Renal cortex interstitium (tissue), 15 donors: ENCODE measurements at places on chromosomes 4 and X. TPM values are rescaled to one million over a fixed set of nuclear protein-coding genes. Genes with fewer than 3 reads are reported as not detected.

MTNR1A gene
- 2.0 TPM for polyA plus RNA-seq

GRCh38 chr4:76364763-76365162 is 56.2 kb downstream of the CCDC158 start:
- no peak for DNase-seq

DNA sequence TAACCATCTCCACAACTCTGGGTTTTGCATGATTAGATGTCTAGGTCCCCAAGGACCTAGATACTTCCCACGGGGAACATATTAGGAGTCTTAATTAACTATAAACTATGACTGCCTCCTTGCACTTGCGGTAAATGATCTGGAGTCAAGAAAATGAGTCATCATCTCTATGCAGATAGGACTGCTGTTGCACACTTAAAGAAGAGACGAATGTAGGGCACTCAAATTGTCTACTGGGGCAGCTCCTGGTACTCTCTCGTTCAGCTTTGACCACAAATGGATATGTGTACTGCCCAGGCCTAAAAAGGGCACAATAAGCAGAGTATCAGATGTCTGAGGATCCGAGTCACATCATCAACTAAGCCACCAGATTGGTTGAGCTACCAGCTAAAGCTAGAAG is 1783.4 kb upstream of the AGA start:
- DNase-seq: no peak

GRCh38 chrX:54484666-54485065 is 11.4 kb downstream of the FGD1 start:
- DNase-seq: no peak

GRCh38 chr4:108830509-108831244 is 67.8 kb upstream of the ETNPPL start:
- peak; percentile 64 for DNase-seq

FAM9B gene
- polyA plus RNA-seq: 0.18 TPM

SORCS2 gene
- polyA plus RNA-seq: 13.3 TPM

DNA sequence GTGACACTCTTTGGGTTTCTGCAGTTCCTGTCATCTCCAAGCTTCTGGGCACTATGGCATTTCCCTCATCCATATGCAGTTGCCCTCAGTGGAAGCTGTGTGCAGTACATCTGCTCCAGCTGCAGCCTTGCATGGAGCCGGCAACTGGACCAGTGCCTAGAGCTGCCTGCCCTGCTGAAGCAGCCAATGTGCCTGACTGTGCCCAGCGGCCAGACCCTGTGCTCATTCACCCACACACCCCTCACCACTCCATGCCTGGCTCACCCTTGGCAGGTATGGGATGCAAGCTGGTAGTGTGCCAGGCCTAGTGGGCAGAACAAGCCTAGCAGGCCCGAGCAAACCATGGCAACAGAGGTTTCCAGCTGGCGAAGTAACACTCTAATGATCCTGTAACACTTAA is 370.8 kb downstream of the FSTL5 start:
- no peak for DNase-seq

RASL11B gene
- polyA plus RNA-seq: 37.6 TPM

DNA sequence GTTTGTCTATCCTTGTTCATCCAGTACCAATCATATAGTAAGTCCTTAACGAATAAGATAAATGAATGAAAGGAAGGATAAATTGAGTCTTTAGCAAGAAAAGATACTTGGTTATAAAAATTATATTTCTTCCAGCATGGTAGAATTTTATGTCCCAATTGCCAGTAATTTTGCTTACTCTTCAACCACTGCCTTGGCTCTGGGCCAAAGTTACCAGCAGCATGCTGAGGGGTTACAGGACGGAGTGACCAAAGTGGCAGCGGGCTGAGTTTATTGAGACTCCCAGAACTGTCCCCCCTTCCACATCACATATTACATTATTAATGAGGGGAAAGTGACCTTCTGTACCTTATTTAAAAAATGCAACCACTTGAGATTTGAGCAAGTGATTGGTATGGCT is 121.7 kb downstream of the RASGEF1B start:
- DNase-seq: no peak

GRCh38 chrX:37603938-37604409 is 32.5 kb downstream of the LANCL3 start:
- DNase-seq: no peak

ETDB gene
- polyA plus RNA-seq: not detected

UNC5C gene
- polyA plus RNA-seq: 41.3 TPM

DNA sequence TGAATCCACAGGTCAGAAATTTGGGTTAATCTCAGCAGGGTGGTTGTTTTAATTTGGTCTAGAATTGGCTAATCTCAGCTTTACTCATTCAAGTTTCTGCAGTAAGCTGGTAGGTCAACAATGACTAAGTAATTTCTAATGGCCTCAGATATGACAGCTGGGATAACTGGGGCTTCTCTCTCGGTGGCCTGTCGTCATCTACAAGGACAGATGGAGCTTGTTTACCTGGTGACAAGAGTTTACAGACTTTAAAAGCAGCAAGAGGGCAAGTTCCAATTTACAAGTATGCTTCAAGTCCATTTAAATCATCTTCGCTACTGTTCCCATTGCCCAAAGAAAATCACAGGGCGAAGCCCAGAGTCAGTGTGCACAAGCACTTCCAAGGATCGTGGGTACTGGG is 453.9 kb downstream of the PDHA2 start:
- no peak for DNase-seq

DNA sequence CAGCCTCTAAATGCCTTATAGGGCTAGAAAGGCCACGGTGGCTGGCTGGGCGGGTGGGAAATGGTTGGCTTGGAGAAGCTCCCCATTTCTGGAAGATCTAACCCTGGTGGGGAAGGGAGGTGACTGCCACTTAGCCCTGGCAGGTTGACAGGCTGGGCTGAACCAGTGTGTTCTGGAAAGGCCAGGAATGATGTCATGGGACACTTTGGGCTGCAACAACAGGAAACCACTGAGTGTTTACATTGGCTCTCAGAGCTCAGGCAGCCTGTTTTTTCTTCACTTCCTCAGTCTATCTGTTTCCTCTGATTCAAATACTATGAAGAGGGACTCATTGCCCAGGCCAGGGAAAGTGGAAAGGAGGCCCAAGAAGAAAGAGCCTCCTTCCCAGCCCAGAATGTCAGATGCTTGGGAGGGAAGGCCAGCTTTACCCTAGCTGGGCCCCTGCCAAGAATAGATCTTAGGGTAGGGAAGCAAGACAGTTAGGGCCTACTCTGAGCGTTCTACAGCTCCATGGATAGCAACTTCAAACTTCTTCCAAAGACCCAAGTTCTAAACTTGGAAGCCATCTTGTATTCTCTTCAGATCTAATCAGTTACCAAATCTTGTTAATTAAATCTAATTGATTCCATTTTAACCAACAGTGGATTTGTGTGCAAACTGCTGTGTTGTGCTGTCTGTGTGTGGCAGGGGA is 65.8 kb upstream of the MSN start:
- peak; percentile 46 for DNase-seq

DNA sequence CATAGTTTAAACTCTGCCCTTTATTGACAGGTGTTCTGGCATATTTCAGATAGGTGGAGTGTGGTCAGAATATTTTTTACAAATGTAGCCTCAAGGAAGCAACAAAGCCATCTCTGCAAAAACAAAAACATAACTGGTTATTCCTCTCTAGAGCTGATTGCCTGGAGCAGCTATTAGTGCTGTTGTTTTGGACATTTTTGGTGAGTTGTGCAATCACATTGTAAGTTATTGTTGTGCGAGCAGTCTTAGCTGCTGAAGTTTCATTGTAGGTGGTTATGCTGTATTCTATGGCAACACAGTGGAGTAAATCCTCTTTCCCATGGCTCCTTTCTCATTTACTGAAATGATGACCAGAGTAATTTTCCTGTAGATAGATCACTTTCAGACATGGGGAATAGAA is 1413.0 kb downstream of the PCDH7 start:
- DNase-seq: no peak

IGFBP7 gene
- polyA plus RNA-seq: 461 TPM
